Thoracic aorta (tissue), 2 donors: ENCODE measurements at places on chromosomes 7 and 10. TPM values are rescaled to one million over a fixed set of nuclear protein-coding genes. Genes with fewer than 3 reads are reported as not detected.

GRCh38 chr7:41738336-41738735 lies 35.4 kb upstream of the INHBA start:
- no peak for DNase-seq

DNA sequence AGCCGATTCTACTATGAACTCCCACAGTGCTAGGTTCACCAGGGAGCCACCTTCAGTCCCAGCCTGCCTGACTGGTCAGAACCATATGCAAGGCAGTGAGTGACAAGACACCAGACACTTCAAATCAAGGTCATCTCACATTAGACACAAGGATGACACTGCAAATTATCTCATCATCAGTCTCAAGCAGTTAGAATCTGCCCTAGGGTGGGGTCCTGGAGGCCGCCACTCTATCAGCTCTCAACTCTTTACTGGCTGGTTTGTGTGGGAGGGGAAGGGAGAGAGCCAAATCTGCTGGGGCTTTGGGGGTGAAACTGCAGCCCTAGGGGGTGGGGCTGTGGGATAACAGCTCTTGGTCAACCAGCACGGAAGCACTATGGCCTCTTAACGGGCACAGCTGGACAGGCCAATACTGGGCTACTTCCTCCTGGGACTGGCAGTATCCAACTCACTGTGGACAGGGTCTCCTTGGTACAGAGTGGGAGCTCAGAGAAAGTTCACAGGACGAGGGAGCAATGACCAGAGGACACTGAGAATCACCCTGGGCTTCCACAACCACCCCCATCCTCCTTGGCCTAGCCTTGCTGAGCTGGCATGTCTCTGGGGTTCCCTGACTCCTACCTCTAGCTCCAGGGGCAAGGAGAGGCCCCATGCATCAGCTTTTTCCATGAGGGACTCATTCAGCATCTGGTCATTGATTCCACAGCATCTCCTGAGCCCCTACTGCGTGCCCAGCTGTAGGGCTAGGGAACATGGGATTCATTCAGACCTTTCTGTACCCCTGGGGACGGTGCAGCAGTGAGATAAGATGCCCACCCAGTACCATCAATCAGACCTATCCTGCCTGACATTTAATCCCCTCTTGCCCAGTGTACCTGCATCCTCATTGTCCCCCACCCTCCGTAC lies 5.4 kb downstream of the GPRIN2 start:
- peak; percentile 1 for DNase-seq

GRCh38 chr7:143417734-143418383 lies 9.2 kb upstream of the EPHA1 start:
- no peak for DNase-seq

SLC26A3 gene
- total RNA-seq = not detected

IRF5 gene
- 25.0 TPM for total RNA-seq

UCN3 gene
- total RNA-seq = not detected
